Right lung (tissue), 10 donors: ENCODE measurements at places on chromosomes 7 and 10. TPM values are rescaled to one million over a fixed set of nuclear protein-coding genes. Genes with fewer than 3 reads are reported as not detected.

GRCh38 chr10:76738991-76739390, 898.6 kb downstream of the KCNMA1 start:
- no peak for DNase-seq

DNA sequence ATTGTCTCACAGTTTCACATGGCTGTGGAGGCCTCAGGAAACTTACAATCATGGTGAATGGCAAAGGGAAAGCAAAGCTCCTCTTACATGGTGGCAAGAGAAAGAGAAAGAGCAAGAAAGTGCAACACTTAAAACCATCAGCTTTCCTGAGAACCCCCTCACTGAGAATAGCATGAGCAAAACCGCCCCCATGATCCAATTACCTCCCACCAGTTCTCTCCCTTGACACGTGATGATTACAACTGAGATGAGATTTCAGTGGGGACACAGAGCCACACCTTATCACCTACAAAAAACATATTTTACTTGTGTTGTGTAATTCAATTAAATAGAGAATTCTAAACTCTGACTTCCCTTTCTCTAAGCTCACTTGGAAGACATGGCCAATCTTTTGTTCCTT, 80.2 kb downstream of the SEMA3C start:
- no peak for DNase-seq

GRCh38 chr10:46223064-46223480, 63.7 kb upstream of the ANTXRL start:
- no peak for DNase-seq

- DNase-seq, result no peak
Measured at GRCh38 chr10:48462482-48463020, 142.3 kb downstream of the ARHGAP22 start.

GRCh38 chr7:89618274-89618673, 536.0 kb upstream of the STEAP1 start:
- no peak for DNase-seq

- DNase-seq, result peak; percentile 42
Measured at GRCh38 chr7:25860275-25861163, 291.5 kb upstream of the NFE2L3 start.

- DNase-seq, result no peak
Measured at GRCh38 chr7:28862595-28863272, 95.4 kb downstream of the TRIL start.

- DNase-seq, result no peak
Measured at GRCh38 chr7:123003539-123004126, 8.1 kb upstream of the TAS2R16 start.

DNA sequence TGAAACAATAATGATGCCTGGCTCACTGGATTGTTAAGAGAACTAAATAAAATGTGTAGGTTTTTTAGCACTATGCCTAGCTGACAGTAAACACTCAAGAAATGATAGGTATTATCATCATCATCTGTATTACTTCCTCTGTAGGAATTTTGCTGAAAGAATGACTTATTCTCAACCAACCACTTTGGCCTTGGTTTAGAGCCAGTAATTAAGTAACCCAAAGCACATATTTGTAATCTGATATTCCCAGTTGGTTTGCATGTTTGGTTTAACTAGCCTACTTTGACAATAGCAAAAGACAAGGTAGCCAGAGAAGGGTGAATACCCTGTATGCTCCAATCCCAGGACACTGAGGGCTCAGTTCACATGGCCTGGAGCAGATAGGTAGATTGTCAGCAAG, 34.4 kb downstream of the BCAP29 start:
- no peak for DNase-seq

- DNase-seq, result no peak
Measured at GRCh38 chr10:113228530-113228929, 278.5 kb downstream of the TCF7L2 start.

The MKI67 gene
- 49.7 TPM for polyA plus RNA-seq

The CDK1 gene
- polyA plus RNA-seq, result 55.7 TPM

The TLX1 gene
- not detected for polyA plus RNA-seq

The HABP2 gene
- 1.3 TPM for polyA plus RNA-seq

The ACTA2 gene
- 536 TPM for polyA plus RNA-seq

The SPDYE2B gene
- polyA plus RNA-seq, result 2.0 TPM

The PRPS1L1 gene
- not detected for polyA plus RNA-seq

The OR9A2 gene
- polyA plus RNA-seq, result not detected

The WDR86 gene
- 13.3 TPM for polyA plus RNA-seq
